Diencephalon (tissue), 1 donor: ENCODE measurements at places on chromosomes 13 and 19. TPM values are rescaled to one million over a fixed set of nuclear protein-coding genes. Genes with fewer than 3 reads are reported as not detected.

ZNF564 gene
- 29.1 TPM for total RNA-seq

ZNF470 gene
- 21.9 TPM for total RNA-seq

BRCA2 gene
- total RNA-seq: 4.6 TPM

SMIM44 gene
- total RNA-seq: not detected

CASP14 gene
- total RNA-seq: not detected

ILF3 gene
- 134 TPM for total RNA-seq

ZNF549 gene
- total RNA-seq: 19.6 TPM

ZNF132 gene
- 14.1 TPM for total RNA-seq

CA11 gene
- 21.9 TPM for total RNA-seq

POLRMT gene
- 19.4 TPM for total RNA-seq
